Cerebellar nuclear complex (tissue), 1 donor: ENCODE measurements at places on chromosomes 6 and 20.

- no peak for DNase-seq
These were observed 18.6 kb downstream of the TAB2 start for GRCh38 chr6:149335924-149336608.

GRCh38 chr20:50192364-50193198 lies 2.0 kb downstream of the CEBPB start:
- DNase-seq: no peak

DNA sequence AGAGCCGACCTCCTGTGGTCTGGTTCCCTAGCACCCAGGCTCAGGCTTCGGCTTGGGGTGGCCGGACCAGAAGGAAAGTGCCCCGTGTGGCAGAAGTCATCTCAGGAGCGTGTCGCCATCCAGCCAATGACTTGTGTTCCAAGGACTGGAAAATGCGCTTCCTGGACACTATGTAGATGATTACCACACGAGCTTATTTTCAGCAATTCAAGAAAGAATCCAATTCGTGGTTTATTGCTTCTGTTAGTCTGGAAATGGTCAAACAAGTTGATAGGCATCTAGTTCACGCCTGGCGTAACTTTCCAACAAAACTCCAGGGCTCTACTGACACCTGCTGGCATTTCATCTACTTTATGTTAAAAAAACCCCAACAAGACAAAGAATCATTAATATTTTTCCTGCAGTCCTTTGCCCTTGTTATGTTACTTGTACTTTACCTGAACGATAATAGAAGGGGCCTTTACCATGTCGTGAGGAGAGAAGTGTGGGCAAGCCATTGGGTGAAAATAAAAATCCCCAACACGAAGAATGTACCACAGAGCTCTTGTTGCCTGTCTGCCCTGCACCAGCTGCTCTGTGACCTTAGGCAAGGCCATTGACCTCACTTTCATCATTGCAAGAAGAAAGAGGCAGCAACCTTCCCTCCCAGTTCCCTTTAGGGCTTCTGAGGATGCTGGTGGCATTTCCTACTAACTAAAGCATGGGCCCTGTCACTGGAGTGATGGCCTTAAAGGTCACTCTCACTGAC lies 154.7 kb upstream of the LAMP5 start:
- DNase-seq: no peak

GRCh38 chr6:89987140-89987539 lies 92.9 kb downstream of the GJA10 start:
- no peak for DNase-seq

DNA sequence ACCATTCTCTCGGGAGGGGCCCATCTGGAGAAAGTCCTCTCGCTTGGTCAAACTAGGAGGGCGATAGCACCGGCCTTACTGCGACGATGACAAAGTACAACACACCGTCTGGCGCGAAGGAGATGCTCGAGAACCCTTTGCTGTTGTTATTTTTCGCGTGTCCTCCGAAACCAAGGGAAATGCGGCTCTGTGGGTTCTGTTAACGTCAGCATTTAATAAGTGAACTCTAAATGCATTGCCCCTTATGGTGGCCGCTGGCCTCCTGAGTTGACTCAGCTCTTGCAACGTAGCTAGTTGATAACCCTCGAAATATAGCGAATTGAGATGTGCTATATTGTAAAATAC lies 577 bp upstream of the SCAND1 start:
- no peak for DNase-seq

DNA sequence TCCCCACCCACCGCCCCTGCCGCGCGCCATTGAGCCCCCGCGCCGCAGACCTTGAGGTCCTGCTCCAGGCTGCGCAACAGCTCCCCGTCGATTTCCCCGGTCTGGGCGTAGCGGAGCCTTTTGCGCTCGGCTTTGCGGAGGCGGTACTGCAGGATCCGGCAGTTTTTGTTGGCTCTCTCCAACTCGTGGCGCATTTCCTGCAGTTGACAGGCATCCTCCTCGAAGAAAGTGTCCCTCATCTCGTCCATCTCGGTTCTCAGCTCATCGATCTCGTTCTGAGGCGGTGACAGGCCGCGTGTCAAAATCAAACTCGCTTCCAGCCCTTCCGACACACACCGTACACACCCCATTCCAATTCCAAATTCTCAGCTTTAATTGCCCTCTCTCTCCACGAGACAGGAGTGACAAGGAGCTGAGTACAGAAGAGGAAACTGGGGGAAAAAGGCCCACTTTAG lies 4.3 kb downstream of the MTCL3 start:
- DNase-seq: no peak

- DNase-seq: no peak
These were observed 81.6 kb upstream of the PREP start for GRCh38 chr6:105484238-105485161.

- DNase-seq: no peak
These were observed 48.3 kb downstream of the TRERF1 start for GRCh38 chr6:42403421-42403820.

DNA sequence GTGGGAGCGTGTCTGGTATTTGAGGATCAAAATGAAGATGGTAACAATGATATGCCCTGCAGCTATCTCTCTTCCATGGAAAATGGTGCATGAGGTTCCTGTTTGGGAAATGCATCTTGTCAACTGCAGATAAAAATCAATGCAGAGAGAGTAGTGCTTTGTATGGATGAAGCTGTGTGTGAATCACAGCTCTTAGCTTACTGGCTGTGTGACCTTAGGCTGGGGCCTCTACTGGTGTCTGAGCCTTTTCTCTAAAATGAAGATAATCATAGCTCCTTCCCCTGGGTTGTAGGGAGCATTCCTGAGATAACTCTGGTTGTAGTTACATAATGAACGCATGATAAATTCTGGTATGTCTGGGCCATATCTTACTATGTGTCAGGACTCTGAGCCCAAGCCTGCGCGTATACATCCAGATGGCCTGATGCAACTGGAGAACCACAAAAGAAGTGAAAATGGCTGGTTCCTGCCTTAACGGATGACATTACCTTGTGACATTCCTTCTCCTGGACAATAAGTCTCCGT lies 19.6 kb downstream of the ANGPT4 start:
- DNase-seq: no peak

- no peak for DNase-seq
These were observed 40.0 kb downstream of the ALDH8A1 start for GRCh38 chr6:134909701-134910592.

- no peak for DNase-seq
These were observed at the start of gene HMGA1 for GRCh38 chr6:34236443-34237315. Gene HMGA1 (plus strand): TSS chr6:34236873. CDS start chr6:34240781, 3,908 bp downstream.

DNA sequence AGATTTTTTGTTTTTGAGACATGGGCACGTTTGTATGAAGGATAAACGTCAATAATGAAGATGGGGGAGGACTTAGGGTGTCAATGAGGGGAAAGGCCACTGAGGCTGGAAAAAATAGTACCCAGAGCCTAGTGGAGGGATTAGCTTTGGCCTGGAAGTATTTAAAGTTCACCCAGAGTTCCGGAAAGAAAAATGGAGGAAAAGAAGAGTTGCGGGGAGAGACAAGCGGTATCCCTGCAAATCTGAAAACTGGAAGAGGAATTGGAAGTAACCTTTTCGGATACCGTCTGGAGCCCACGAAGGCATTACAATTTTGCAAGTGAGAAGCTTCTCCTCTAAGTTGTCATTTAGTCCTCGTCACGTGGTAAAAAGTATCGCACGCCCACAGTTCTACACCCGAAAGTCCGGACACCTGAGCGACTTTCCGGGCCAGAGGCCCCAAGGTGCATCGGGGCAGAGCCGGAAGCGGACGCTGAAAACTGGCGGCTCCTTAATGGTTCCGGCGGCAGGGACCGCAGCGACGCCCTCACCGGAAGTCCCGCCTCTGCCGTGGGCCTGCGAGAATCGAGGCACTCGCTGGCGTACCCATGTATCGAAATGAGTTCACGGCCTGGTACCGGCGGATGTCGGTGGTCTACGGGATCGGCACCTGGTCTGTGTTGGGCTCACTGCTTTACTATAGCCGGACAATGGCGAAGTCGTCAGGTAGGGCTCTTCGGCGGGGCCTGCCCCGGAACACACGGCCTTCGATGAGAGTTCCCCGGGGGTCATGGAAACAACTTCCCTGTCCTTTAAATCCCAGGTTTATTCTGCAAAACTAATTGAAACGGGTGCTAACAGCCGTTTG lies at the start of gene SMIM26:
TSS of gene SMIM26 (plus strand) at position 541 of the 847 bp plus-strand sequence. CDS start at position 588, 47 bp downstream.
- DNase-seq: peak; percentile 79

- DNase-seq: no peak
These were observed 61.6 kb downstream of the KIAA0319 start for GRCh38 chr6:24584382-24584720.

GRCh38 chr6:137830511-137830911 lies 36.5 kb upstream of the TNFAIP3 start:
- DNase-seq: no peak

- DNase-seq: no peak
These were observed 523 bp downstream of the CPXM1 start for GRCh38 chr20:2799688-2800520.

- DNase-seq: no peak
These were observed 994 bp downstream of the FOXC1 start for GRCh38 chr6:1610497-1611321.

- DNase-seq: no peak
These were observed 37.0 kb upstream of the QKI start for GRCh38 chr6:163377561-163377960.

DNA sequence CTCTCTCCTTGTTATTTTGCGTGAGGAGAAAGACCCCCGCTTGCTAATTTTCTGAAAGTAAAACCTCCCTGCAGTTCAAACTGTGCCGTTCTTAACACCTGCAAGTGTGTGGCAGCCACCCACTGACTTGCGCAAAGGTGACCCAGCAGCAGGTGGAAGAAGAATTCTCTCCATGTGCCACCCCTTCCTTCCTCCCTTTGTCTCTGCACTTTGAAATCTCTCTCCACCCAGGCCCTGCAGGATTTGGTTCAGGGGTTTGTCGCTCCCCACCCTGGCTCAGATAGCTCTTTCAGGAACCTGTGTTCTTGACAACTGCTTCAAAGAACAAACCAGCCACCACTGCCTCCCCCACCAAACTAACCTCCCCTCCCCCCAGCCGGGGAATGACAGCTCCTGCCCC lies 41.4 kb downstream of the ZNF831 start:
- DNase-seq: no peak

DNA sequence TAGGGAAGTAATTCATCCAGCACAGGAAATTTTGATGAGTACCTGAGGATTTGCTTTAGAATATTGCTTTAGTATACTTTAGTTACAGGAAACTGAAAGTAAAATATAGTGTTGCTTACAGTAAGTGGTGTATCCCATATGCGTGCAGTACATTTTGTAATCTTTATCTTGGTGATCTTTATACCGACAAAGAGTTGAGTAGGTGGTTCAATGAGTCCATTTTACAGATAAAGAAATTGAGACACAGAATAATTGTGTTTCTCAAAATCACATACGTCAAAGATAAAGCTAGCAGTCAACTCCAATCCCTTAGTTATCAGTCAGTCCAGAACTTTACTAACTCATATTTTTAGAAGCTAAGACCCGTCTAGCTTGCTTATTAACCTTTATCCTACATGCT lies 65.8 kb upstream of the E2F3 start:
- DNase-seq: no peak

GRCh38 chr6:24900917-24901697 lies 34.7 kb downstream of the RIPOR2 start:
- no peak for DNase-seq

DNA sequence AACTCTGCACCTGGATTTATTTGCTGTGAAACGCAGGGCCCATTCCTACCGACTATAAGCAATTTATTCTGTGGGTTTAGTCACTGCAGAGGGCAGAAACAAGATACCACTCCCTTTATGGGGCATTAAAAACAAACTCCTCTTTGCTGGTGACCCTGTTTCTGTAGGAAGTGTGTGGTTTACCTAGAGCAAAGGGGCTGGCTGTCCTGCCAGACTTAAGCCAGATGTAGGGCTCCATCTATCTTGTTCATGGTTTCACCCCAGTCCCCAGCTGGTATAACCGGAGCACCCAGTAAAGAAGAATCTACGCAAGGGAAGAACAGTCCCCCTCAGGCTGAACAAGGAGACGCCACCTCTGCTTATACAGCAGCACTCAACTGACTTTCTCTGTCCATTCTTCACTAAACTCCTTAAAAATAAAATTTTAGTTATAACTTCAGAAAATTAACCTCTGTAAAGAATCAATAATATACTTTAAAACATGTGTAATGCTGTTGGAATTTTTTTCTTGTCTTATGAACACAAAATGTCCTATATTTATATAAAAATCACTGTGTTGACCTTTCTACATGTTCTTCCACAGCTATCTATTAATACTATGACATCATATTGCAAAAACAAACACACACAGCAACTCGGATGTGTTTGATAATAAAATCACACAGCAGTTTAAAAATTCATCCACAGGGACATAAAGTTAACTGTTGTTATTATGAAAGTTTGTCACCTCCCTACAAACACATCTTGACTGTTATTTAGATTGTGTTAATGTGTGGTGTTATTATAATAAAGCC lies 126.1 kb upstream of the RPS6KA2 start:
- no peak for DNase-seq

DNA sequence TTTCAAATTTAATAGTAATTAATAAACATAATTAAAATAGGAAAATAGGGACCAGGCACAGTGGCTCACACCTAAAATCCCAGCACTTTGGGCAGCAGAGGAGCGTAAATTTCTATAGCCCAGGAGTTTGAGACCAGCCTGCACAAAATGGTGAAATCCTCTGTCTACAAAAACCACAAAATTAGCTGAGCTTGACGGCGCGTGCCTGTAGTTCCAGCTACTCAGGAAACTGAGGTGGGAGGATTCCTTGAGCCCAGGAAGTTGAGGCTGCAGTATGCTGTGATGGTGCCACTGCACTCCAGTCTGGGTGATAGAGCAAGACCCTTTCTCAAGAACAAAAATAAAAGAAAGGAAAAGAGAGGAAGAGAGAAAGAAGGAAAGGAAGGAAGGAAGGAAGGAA lies 1387.0 kb upstream of the ADGRB3 start:
- DNase-seq: no peak

GRCh38 chr6:47071681-47072080 lies 29.5 kb upstream of the ADGRF1 start:
- DNase-seq: no peak

DNA sequence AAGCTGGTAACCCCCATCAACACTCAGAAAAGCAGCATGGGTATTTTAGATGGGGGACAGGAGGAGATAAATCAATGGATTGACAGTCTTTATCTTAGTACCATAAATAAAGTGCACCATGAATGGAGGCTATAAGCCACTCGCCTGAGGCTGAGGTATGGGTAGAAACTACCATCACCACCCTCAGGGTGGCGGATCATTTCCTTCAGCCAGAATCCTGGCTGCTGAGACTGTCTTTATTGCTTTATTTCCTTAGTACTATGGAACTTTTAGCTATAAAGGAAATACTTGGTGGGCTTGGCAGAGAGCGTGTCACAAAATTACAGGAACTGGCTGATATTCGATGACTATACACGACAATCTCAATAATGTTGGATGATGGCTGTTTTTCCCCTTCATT lies 52.2 kb downstream of the STK38 start:
- DNase-seq: no peak

GRCh38 chr20:1291191-1291741 lies 25.2 kb downstream of the SNPH start:
- no peak for DNase-seq

- DNase-seq: no peak
These were observed 10.2 kb downstream of the TREML2 start for GRCh38 chr6:41190791-41191190.

- DNase-seq: no peak
These were observed 79.8 kb downstream of the KIF13A start for GRCh38 chr6:17907406-17908229.

- no peak for DNase-seq
These were observed 25.5 kb downstream of the AMD1 start for GRCh38 chr6:110900028-110900598.
